ENCODE measurements at places on chromosomes 12 and 14.

GRCh38 chr12:110661337-110661972, 27.5 kb downstream of the HVCN1 start:
- no peak for DNase-seq

DNA sequence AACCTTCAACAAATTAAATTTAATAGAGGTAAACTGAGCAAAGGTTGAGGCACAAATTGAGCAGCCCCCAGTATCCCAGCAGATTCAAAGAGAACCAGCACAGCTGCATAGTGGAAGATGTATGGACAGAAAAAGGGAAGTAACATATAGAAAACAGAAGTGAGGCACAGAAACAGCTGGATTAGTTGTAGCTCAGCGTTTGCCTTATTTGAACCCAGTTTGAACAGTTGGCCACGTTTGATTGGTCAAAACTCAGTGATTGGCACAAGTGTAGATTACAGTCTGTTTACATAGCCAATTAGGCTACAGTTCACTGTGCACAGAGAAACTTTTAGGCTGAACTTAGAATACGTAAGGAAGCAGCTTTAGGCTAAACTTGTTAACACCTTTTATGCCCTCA, 315.5 kb downstream of the RMST start:
- no peak for DNase-seq

DNA sequence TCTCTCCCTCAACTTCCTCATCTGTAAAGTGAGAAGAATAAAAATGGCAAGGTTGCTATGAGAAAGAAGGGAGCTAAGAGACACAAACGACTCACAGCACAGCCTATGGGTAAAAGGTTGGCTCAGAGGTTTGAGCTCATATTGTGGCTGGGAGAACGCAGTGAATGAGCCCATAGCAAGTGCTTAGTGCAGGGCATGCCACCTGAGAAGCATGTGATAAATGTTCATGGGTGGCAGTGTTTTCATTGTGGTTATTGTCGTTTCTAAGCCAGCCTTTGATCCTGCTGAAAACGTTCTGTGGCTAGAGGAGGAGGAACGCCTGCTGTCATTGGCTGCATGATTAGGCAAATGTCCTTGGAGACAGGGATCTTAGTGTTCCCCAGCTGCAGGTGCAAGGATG, 150.4 kb downstream of the KSR2 start:
- DNase-seq: no peak

DNA sequence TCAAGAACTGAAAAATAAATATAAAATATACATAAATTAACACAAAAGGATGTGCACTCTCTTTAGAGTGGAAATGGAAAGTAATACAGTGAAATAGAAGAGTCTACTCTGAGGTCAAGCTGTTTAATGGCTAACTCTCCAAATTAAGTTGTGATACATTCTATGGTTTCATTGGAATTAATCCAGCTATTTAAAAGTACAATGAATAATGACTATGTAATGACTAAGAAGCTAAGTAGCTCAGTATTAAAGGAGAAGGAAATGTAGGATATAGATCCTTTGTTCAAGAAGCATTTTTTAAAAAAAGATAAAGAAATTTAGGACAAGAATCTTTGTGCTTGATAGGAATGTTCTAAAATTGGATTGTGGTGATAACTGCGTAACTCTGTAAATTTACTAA, 85.3 kb downstream of the LRP6 start:
- no peak for DNase-seq

GRCh38 chr14:56333359-56334292, 215.4 kb downstream of the PELI2 start:
- no peak for DNase-seq

DNA sequence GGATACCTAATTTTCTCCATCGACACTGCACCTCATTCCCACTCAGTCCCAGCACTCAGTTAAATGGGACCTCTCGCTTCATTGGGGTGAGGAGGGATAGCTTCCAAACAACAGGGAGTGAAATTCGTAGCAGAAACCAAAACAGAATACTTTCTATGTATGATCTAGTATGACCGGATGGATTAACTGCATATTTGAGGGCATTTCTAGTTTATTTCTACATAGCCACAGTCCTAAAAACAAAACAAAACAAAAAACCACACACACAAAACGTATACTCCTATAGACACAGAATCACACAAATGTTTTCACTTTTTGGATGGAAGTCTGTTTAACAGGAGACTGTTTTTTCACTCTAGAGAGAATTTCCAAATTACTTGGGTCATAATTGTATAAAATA, 307.5 kb upstream of the FKBP4 start:
- DNase-seq: no peak

- no peak for DNase-seq
Measured at GRCh38 chr12:94429633-94430032, 30.0 kb downstream of the CEP83 start.

DNA sequence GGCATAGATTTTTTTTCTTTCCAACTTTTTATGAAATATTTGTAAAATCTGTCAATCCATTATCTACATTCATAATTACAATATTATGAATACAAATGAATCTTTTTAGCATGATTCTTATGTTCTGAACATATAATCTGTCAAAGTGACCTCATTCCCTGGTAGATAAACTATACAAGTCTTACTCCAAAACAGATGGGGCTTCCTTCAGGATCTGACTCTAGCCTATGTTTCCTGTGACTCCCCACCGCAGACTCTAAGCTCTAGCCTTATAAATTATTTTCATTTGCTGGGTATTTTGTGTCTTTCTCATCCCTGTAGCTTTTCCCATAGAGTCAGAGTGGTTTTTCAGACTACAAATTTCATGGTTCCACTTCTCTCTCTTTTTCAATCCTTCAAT, 202.1 kb upstream of the KITLG start:
- no peak for DNase-seq

DNA sequence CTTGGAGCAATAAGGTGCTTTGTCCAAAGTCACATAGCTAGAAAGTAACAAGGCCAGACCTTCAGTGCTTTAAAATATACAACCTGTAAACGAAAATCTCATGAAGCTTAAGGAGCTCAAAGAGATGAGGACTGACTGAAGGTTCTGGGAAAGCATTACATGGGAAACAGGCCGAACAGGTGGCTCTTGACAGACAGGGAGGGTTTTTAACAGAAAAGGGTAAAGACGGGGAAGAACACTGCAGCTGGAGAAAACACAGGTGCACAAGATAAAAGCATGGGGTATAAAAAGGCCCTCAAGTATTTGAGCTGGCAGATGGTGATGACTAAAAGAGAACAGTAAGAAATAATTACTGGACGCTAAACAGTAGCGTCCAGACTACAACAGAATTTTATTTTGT, 257.2 kb downstream of the NELL2 start:
- DNase-seq: no peak

GRCh38 chr14:75260025-75260763, 18.4 kb upstream of the FOS start:
- DNase-seq: no peak

DNA sequence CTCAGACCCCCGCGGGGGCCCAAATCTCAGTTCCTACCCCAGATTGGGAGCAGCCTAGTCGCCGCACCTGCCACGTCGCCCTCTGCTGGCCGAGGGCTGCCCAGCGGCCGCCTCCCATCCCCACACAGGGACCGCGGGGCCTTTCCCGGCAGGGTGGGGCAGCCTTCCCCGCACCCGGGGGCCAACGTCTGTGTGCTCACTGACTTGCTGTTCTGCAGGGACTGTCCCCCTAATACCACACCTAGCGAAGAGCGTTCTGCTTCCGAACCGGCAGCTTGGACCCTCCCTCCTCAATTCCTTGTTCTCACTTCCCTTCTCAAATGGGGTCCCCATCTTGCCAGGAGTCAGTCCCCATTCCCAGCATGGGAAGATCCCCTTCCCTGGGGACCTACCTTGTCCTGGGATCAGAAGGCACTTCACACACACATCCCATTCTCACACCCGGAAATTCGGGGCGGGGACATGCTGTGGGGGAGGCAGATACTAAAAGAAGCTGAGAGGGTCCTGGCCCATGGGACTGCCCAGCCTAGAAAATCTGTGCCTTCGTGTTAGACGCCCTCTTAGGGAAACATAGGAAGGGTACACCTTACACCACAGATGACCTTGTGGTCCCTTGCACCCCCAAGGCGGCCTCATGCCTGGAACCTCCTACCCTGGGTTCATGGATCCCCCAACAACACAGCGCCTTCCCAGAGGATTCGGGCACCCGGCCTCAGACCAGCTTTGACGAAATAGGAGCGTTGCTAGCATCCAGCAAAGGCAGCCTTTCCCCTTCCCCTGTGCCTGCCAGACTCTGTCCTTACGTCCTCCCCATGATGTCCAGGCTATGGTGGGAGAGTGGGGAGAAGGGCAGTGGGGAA, 16.4 kb downstream of the ACVRL1 start:
- no peak for DNase-seq

Measured in occipital lobe (tissue), 3 donors.